ENCODE measurements at places on chromosomes 7 and 10.

- no peak for DNase-seq
Observed at GRCh38 chr7:148245381-148245780, 345.2 kb upstream of the C7orf33 start.

DNA sequence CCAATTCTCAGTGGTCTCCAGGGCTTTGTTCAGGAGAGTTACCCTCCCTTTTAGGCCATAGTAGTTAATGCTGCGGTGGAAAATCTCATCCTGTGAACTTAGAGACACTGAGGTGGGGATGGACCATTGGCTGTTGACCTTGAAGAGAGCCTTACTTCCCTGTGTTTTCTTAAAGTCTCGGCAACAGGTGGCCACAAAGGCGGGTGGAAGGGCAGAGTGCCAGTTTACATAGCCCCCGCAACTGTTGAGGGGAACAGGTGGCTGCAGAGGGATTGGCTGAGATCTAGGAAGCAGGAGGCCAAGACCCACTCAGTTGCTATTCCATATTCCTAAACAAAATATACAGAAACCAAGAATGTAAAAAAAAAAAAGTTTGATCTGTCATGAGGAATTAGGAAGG, 160.6 kb downstream of the ST7 start:
- DNase-seq = no peak

- peak; percentile 69 for DNase-seq
Observed at GRCh38 chr10:96229568-96230030, 41.8 kb downstream of the BLNK start.

DNA sequence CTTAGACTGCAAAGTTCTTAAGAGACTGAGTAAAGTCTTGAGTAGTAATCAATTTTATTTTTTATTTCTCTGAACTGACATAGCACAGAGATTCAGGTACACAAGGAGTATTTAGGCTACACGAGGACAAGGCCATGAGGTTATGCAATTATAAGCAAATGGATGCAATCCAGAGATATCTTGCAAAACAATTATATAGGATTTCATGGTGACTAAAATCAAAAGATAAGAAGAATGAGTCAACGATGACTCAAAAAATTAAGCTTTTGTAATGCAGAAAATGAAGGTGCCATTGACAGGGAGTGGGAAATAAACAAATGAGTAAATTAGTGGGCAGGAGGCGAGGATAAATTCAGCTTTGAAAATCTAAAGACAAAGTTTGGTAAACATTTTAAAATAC, 66.7 kb upstream of the MYO3A start:
- no peak for DNase-seq

DNA sequence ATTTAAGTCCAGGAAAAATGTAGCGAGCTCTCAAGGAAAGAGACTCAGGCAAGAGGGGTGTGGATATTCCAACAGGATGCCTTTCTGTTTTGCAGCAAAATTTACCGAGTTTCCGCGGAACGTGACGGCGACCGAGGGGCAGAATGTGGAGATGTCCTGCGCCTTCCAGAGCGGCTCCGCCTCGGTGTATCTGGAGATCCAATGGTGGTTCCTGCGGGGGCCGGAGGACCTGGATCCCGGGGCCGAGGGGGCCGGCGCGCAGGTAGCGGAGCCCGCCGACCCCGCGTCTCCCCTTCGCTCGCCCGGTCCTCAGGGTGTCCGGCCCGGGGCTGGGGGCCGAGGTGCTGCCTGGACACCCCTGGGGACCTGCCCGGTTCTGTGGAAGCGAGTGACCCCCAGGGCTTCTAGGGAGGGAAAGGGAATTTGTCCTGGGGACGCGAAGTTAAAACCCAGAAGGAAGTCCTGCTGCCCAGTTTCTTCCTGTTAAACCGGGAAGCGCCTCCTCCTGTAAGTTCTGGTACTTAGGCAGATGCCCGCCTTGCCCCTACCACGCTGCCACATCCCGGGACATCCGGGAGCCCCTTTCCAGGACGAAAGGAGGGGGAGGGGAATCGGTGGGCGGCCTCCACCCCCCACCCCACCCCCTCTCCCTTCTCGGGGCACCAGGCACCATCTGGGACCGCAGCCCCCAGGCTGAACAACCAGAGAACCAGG, 2.5 kb downstream of the VSTM2A start:
- no peak for DNase-seq

DNA sequence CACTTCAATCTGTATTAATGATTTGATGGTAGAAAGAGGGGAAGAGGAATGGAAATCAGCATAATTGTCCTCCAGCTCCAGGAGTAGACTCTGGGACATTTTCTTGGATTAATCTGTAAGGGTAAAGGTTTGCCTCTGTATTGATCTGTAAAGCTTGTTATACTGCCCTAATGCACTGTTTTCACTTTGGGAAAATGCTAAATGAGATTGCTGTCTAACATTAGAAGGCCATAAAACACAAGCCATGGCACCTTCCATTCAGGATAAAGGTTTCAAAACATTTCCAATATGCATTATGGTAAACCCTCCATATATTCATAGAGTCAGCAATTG, 222.8 kb upstream of the PLXNA4 start:
- no peak for DNase-seq

DNA sequence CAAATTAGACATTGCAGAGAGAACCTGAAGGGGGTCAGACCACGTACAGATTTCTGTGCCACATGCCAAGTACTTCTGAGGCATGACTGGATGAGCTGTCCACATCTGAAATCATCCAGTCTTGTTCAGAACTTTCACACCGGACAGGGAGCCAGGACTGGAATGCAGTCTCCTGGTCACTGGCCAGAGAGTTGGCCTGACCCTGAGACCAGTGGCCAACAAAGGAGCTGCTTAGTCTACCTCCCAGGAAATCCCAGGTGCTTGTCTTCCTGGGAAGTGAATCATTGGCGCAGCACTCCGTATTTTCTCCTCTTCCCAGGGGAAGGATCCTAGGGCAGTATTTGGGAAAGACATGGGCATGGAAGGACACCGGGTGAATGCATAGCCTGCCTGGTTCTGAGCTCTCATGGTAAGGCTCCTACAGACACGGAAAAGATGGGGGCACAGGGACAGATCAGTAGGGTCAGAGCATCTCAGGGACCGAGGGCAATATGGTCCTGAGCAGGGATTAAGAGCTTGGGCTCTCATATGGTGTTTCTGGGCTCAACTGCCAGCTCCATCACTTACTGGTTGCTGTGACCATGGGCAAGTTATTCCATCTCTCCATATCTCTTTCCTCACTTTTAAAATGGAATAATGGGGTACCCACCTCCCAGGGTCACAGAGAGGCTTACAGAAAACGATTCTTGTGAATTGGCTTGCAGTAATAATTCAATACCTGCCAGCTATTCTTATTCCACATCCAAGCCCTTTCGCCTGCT, 1.3 kb upstream of the SCD start:
- no peak for DNase-seq

GRCh38 chr7:121286186-121286585, 42.6 kb upstream of the WNT16 start:
- DNase-seq = no peak

DNA sequence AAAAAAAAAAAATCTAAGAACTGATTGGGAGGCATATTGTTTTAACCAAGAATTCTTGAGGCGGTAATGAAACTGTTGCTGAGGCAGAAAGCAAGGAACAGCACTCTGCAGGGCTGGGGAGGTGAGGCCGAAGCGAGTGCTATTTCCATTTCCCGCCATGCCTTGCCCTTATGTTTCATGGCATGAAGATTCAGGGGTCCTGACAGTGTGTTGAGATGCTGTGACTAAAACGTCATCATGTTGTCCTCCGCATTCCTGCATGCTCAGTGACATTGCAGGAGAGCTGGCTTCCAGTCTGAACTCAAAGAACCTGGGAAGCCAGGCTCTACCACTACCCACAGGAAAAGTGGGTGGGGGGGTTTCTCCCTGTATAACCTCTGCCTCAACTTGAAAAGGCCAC, 85.2 kb downstream of the EBF3 start:
- DNase-seq = no peak

- no peak for DNase-seq
Observed at GRCh38 chr7:92632791-92633190, 42.6 kb upstream of the FAM133B start.

GRCh38 chr7:78642751-78643150, 810.7 kb downstream of the MAGI2 start:
- no peak for DNase-seq

GRCh38 chr10:112460366-112460765, 13.4 kb downstream of the VTI1A start:
- no peak for DNase-seq

- DNase-seq = no peak
Observed at GRCh38 chr7:12385364-12385786, 18.3 kb downstream of the VWDE start.

DNA sequence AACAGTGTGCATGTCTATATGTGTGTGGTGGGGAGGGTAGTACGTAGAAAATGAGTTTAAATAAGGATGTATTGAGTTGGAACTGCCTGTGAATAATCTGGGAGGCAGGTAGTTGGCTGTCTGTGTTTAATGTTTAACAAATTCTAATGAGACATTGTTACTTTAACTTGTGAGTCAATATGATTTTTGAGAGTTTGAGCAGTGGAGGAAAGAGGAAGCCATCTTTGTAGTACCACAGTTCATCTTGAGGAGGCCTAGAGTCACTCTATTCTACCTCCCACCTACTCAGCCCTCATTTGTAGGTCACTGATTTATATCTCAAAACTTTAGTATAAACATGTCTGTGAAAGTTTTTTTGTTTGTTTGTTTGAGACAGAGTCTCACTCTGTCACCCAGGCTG, 129.9 kb upstream of the ITGB1 start:
- DNase-seq = no peak

DNA sequence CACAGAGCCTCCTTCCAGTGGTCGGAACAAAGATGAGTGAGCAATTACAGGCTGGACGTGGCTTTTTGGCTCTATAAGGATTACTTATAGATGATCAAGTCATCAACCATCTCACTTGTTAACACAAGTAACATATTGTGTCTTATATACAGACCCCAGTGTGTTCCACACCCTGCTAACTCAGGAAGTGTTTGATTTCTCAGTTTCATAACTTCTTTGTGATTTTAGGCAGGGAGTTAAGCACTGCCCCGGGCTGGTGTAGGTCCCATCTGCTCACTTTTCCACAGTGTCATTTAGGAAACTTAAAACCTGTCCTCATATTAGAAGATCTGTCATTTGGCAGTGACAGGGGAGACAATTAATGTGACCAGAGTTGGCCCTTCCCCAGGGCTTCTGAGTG, 6.2 kb downstream of the FOXI2 start:
- no peak for DNase-seq

DNA sequence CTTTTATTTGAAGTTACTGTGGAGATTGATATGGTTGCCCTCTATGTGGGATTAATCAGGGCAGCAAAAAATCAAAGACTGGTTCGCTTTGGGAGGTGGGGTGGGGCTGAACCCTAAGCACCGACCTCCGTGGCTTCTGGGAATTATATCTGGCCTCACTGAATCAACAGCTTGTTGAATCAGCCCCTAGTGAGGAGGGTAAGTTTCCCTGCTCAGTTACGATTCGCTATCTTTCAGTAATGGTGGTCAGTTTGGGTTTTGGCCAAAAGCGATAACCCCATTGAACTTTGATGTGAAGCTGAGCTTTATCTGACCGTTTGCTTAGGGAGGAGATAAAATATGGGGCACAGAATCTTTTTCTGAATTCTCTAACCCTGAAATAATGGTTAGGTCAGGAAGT, 16.6 kb upstream of the ARPC1A start:
- DNase-seq = no peak

DNA sequence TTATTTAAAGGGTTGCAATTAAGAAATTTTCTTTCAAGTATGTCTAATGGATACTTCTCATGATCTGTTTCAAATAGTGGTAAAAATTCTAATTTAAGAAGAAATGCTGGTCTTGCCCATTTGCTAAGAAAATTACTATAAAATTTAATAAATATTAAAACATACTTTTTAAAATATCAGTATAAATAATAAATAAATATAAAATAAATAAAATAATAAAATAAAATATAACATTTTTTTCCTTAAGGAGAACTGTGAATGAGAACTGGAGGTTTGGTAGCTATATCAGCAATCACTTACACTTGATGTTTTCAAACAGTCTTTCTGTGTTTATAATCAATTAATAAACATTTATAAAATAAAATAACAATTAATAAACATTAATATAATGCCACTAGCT, 266.1 kb downstream of the HGF start:
- DNase-seq = no peak

DNA sequence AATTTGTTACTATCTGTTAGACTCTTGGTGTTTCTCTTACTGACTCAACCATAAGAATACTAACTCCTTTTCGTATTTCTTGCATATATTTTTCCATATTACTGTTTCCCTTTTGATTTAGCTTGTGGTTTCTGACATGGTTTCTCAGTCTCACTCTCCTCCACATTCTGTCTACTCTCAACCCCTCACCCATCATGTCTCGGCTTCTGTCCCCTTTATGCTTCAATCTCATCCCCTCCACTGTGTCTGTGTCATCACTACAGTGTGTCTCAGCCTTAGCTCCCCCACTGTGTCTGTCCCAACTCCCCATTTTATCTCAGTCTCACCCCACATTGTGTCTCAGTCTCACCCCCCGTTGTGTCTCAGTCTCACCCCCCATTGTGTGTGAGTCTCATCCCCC, 126.9 kb downstream of the VIPR2 start:
- no peak for DNase-seq

DNA sequence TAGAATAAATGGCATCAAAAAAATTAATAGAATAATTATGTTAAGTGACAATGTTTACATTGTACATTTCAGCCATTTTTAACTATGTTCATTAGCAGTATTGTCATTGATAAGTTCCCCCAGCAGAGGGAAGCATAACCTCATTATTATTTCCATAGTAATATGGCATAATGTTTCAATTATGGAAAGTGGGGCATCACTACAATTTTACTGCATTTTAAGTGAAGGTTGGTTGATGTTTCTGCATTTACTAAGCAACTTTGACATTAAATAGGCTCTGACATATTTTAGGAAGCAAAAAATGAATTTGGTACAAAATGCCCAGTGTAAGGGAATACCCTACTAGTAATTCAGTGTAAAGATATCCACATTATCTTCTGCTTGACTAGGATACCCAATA, 218.3 kb downstream of the SEMA3A start:
- DNase-seq = no peak

DNA sequence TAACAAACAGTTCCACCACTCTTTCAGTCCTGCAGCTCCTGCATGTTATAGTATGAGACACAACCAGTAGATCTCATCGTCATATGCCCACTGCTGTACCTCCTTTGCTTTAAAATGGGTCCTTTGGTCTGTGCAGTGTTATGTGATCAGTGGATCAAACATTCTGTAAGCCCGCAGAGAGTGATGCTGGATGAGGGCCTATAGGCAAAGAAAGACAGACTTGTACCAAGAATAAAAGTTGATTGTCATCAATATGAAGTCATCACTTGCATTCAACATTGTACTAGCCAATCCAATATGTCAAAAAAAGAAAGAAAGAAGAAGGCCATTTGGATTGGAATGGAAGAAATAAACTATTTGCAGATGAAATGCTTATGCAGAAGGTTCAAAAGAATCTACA, 79.8 kb upstream of the PHYHIPL start:
- no peak for DNase-seq

GRCh38 chr10:51564896-51565510, 134.4 kb downstream of the CSTF2T start:
- no peak for DNase-seq

DNA sequence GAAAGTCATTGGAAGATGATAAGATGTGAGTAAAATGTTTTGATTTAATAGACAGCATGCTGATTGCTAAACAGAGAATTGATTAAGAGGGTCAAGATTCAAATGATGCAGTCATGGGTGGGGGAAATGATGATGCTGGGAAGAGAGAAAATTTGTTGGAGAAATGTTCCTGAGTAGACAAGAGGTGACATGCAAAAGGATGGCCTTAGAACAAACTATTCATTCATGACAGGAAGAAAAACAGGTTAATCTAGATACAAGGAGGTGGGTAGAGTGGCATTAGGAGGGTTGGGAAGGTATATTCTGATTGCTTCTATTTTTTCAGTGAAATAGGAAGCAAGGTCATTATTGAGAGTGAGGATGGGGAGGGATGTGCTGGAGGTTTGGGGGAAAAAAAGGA, 146.7 kb downstream of the SEM1 start:
- DNase-seq = no peak

Data from T-helper 1 cell (primary cell).